ENCODE measurements at places on chromosomes 12 and 14.

DNA sequence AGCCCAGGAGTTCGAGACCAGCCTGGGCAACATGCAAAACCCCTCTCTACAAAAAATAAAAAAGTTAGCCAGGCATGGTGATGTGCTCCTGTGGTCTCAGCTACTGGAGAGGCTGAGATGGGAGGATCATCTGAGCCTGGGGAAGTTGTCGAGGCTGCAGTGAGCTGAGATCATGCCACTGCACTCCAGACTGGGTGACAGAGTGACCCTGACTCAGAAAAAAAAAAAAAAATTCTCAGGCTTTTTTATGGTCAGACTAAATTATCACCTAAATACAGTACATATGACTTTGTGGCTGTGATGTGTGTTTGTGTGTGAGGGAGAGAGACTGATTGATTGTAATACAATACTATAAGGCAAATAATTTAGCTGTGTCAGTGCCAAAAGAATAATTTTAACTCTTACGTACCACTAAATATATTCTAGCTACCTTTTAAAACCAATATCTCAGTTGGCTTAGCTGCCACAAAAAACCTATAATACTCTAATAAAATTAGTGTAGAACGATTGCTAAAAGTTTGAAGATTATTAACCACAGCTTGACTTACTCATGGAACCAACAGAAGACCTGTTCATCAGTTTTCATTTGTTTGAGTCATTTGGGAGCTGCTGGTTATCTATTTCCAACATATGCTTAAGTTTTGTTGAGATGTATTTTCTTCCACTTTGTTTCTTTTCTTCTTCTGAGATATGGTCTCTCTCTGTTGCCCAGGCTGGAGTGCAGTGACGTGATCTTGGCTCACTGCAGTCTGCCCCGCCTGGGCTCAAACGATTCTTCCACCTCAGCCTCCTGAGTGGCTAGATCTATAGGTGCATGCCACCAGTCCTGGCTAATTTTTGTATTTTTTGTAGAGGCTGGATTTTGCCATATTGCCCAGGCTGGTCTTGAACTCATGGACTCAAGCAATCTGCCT, 58.0 kb downstream of the DIP2B start:
- DNase-seq: no peak

GRCh38 chr12:75698052-75698451, 186.6 kb upstream of the KRR1 start:
- no peak for DNase-seq

DNA sequence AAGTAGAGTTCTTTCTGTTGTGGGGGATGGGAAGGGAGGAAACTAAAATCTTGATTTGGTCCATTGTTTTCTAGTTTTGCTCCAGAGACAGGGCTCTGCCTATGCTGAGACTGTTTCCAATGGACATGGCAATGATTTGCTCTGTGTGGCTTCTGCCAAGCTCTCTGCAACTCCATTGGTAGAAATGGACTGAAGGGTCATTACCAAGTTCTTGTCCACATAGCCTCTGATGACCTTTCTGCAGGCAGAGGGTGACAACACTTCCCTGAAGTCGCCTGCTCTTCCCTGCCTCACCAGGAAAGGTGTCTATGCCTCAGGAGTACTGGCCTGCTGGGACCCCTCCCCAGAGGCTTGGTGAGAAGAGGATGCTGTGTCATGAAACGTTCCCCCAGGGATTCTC, 39.5 kb upstream of the NOS1 start:
- no peak for DNase-seq

GRCh38 chr12:105083031-105083430, 1.2 kb downstream of the ALDH1L2 start:
- no peak for DNase-seq

- DNase-seq: no peak
Observed at GRCh38 chr12:3607821-3608220, 116.8 kb downstream of the PRMT8 start.

GRCh38 chr12:33438851-33439586, 600 bp downstream of the SYT10 start:
- DNase-seq: no peak

DNA sequence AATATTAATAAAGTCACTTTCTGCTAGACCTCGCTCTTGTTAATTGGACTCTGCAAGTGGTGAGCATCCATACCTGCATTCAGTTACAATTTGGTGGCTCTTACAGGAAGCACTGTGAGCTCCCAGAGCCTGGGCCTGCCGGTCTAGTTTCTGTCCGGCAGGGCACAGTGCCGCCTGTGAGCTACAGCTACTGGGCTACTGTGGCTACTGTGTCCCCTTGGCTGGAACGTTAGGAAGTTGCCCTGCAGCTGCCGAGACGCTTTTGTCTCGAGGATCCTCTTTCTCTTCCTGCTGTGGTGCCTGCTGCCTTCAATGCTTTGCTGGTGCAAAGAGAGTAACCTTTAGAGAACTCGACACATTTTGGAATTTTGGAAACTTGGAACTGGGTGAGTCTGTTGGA, 44.6 kb upstream of the PTGDR start:
- DNase-seq: no peak

DNA sequence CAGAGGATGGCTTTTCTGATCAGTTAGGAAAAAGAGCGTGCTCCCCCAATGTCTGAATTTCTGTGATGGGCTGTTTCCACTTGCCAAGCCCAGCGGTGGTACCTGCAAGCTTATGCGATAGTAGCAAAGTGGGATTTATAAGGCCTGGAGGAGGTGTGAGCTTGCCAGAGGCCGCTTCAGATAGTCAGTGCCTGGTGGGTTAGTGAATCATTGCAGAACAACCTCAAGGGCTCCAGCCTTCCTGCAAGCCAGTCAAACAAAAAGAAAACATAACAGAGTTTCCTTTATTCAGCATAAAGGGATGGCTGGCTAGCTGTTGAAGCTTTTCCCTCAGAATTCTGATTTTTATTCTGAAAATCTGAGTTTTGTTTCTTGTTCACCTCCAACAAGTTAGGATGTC, 7.6 kb upstream of the BMP4 start:
- no peak for DNase-seq

DNA sequence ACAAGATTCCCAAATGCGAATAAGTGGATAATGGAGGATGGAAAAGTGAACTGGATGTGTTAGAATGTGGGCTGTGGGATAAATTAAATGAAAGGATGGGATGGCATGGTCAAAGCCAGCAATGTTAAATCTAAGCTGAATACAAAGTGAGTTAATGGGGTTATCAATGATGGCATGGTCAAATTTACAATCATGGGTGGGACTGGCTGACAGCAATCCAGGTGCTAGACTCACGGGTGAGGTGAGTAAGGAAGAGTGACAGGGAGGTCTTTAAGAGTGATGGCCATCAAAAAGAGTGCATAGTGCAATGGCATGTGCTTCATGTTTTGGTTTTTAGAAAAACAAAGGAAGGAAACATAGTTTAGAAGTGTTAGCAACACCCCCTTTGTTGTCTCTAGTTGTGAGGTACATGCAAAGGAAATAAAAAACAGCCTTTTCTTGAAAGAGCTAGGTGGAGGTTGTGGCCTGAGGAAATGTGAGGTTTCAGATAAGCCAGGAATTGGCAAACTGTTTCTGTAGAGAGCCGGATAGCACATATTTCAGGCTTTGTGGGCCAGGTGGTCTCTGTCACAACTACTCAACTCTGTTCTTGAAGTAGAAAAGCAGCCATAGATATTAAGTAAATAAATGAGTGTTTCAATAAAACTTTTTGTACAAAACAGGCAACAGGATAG, 328.7 kb downstream of the RPL10L start:
- DNase-seq: no peak

- no peak for DNase-seq
Observed at GRCh38 chr12:22981711-22982110, 356.7 kb downstream of the ETNK1 start.

GRCh38 chr12:20439626-20440025, 71.3 kb downstream of the PDE3A start:
- no peak for DNase-seq

GRCh38 chr14:46940611-46941010, 289.0 kb upstream of the RPL10L start:
- DNase-seq: no peak

DNA sequence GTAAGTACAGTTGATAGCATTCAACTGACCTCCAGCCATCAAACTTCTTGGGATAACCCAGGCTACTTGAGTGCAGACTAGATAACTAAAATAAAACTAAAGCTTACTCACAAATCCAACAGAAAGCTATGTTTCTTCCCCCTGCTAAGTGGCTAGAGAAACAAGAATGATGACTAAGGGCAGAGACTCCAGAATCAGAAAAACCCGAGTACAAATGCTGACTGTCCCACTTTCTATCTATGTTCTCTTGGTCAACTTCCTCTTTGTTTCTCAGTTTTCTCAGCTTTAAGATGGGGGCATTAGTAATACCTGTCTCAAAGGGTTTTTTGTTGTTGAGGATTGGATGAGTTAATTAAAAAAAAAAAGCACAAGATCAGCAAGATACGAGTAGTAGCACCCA, 6.1 kb upstream of the NUAK1 start:
- DNase-seq: no peak

DNA sequence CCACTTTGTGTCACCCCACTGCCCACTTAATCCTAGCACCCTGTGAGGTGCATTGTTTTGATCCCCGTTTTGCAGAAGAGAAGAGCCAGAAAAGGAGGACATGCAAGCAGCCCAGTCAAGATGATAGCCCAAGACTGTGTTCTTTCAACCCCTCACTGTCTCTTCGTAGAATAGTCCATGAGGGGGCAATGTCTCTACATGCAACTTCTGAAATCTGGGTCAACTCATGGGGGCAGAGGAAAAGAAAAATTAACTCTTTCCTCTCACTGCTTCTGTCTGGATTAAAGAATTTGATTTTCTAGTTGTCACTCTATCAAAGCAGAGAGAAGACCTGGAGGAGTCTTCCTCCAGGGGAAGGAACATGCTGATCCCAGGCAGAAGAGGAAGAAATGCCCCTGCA, 229.6 kb upstream of the NOS1 start:
- DNase-seq: no peak

- DNase-seq: no peak
Observed at GRCh38 chr12:57983146-57983857, 41.9 kb downstream of the ATP23 start.

- no peak for DNase-seq
Observed at GRCh38 chr12:2256915-2257314, 204.1 kb downstream of the CACNA1C start.

DNA sequence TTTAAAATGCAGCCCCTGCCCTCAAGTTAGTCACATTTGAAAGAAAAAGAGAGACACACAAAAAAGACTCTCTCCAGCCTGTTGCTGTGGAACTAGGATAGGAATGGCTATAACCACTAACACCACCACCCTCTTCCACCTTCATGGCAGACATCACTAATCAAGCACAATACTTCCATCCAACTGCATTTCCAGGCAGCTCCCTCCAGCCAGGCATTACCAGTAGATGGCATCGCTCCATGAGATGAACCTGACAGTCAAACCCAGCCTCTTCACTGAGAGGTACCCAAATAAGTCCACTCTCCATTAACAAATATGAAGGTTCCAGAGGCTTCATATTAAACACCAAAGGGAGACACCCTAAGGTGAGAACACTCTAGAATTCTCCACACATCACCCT, 24.4 kb downstream of the SLC8B1 start:
- DNase-seq: no peak

DNA sequence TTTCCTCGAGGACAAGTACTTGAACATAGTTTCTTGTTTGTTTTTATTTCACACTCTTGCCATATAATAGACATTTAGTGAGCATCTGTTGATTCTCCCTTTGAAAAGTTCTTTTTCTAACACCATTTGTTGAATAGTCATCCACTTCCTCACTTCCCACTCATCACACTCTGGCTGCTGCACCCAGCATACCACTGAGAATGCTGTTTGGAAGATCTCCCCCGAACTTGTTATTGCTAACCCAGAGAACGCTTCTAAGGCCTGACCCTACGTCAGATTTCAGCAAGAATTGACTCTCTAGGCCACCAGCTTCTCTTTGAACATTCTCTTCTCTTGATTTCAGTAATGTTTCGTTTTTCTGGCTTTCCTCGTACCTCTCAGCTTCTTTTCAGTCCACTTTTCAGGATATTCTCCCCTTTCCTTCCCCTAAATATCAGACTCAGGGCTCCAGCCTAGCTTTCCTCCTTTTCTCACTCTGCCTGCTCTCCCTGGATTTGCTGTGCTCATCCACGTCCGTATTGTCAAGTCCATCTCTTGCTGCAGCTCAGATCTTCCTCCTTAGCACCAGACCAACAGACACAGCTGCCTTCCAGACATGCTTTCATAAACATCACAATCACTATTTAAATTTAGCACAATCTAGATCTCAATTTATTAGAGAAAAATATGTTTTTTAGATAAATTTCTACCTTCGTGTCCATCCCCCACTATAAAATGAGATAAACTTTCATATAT, 94.0 kb upstream of the SLC38A4 start:
- DNase-seq: no peak

DNA sequence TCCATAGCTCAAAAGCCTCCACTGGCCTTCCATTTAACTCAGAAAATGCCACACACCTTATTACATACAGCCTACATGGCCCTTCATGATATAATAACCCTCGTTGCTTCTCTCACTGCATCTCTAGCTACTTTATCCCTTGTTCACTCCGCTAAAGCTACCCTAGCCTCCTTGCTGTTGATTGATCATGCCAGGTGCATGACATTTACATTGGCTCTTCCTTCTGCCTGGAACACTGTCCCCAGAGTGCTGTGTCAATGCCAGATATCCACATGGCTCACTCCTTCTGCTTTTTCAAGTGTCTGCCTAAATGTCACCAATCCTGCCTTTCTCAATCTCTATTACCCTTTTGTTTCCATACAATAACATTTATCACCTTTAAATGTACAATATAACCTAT, 58.3 kb downstream of the CAND1 start:
- no peak for DNase-seq

DNA sequence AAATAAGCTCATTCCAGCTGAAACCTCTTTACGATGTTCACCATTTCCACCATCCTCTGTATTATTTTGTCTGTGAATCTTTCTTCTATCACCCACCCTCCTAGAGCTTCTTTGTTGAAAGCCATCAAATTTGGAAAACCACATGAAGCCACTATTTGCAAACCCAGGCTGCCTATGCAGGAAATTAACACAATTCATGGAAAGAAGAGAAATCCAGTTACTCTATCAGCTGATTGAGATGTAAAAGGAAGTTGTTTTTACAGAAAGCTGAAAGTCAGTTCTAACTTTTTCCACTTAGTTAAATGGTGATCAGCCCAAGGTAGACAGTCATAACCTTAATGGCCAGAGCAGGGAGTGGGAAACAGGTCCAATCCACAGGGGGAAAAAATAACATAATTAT, 6.6 kb downstream of the RHOJ start:
- DNase-seq: no peak

- DNase-seq: no peak
Observed at GRCh38 chr14:98945611-98946570, 326.1 kb downstream of the BCL11B start.

DNA sequence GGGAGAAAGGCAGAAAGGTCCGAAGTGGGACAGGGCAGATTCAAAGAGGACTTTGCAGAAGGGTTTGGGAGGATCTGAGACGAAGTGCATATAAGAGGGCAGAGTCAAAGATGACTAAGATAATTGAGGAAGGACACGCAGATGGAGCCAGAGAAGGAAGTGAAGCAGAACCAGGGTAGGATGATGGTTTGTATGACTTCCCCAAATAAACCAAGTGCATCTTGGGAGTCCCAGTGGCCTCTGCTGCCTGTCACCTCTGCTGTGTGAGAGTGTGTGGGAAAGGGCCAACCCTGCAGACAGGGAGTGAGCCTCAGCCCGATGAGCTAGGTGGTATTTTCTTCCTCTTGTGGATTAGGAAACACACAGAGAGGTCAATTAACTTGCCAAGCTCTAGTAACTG, 36.8 kb downstream of the FLVCR2 start:
- DNase-seq: no peak

- DNase-seq: no peak
Observed at GRCh38 chr12:118103201-118103600, 610 bp downstream of the VSIG10 start.
